ENCODE measurements at places on chromosomes 12 and 14.

- DNase-seq: no peak
Measured at GRCh38 chr12:79453820-79454219, 236.9 kb downstream of the PAWR start.

DNA sequence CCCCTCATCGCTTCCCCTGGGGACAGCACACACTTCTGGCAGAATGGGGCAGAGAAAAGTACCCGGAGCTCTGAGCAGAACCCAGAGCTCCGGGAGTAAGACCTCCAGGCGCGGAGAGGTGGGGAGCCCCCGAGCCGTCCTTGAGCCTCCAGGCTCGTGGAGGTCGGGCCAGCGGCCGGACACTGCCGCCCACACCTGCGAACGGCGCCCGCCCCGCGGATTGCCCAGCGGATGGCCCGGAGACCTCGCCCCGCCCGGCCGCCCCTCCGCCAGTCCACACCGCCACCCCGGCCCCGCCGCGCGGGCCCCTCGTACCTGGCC is 344 bp downstream of the SPTLC2 start:
- DNase-seq: no peak

DNA sequence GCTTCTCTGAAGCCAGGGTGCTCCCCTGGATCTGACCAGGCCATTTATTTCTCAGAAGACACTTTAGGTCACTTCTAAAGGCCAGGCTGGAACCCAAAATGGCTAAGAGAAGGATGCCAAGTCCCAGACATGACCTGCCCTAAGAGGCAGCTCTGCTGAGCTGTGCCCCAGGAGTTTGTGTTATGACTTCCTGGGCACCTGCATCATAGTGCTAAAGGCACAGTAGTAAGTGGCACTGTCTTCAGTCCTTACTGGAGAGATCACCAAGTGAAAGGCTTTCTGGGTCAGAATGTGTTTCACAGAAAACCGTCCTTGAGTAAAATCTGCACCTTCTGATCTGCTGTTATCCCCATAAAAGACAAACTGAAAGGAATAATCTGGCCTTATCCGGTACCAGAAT is 120.2 kb downstream of the DAD1 start:
- no peak for DNase-seq

DNA sequence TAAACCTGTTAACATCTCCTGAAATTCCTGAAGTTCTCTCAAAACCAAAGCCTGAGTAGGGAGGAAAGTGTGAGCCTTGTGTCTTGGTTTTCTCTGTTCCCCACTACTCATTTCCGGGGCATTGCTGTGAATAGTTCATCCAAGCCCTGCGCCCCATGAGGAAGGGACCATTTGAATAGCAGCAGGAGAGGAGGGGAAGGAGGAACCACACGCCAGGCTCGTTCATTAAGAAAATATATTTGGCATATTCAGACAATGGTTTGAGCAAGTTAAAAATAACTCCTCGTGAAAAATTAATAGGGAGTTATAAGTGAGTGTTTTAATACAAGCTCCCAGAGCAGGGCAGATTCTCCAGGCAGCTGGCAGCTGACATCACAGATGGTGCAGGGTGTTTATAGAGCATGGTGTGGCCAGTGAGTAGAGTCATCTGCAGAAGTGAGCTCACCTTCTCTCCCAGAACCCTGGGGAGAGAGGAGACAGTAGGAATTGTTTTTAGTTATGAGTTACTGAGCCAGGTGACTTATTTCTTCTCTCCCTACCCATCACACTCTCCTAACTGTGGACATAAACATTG is 29.5 kb upstream of the CISTR start:
- no peak for DNase-seq

- DNase-seq: no peak
Measured at GRCh38 chr14:21120686-21121085, 19.8 kb downstream of the TMEM253 start.

GRCh38 chr14:99971087-99971940 is 93.9 kb upstream of the EVL start:
- peak; percentile 78 for DNase-seq

- DNase-seq: no peak
Measured at GRCh38 chr14:90140956-90141316, 79.1 kb downstream of the KCNK13 start.

GRCh38 chr14:102316338-102316742 is 3.2 kb upstream of the ZNF839 start:
- DNase-seq: no peak

GRCh38 chr14:37870632-37871346 is 275.4 kb downstream of the TTC6 start:
- no peak for DNase-seq

GRCh38 chr12:34398366-34398705 is 376.0 kb downstream of the ALG10 start:
- DNase-seq: no peak

DNA sequence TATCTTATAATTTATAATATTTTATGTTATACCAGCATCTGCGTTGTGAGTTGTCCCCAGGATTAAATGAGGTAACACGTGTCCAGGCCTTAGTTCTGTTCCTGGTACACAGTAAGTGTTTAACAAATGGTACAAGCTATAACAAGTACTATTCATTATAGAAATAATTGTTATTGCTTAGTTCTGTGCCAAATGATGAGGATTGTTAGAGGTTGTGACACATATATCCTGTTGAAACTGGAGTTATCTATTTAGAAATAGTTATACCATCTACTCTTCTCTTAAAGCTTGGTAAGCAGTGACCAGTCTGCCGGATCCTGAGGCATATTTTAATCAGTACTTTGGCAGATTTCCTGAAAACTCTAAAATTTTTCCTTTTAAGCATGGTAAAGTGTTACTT is 1066.5 kb downstream of the TMTC2 start:
- DNase-seq: no peak

GRCh38 chr14:77051116-77051515 is 22.6 kb upstream of the IRF2BPL start:
- DNase-seq: peak; percentile 37

GRCh38 chr12:89350260-89350629 is 2.1 kb downstream of the DUSP6 start:
- DNase-seq: no peak

GRCh38 chr12:6938353-6939190 is 5.0 kb upstream of the RNU7-1 start:
- DNase-seq: no peak

- no peak for DNase-seq
Measured at GRCh38 chr12:78672033-78672432, 192.5 kb upstream of the SYT1 start.

- DNase-seq: no peak
Measured at GRCh38 chr14:104321802-104322130, 183.4 kb downstream of the KIF26A start.
